Neural progenitor cell (in vitro differentiated cells): ENCODE measurements at places on chromosomes 1 and 21. TPM values are rescaled to one million over a fixed set of nuclear protein-coding genes. Genes with fewer than 3 reads are reported as not detected.

The KNCN gene
- total RNA-seq: not detected in 2 replicates

The SHE gene
- total RNA-seq: 0.04 TPM in 1 of 2 replicates, not detected in the other

DNA sequence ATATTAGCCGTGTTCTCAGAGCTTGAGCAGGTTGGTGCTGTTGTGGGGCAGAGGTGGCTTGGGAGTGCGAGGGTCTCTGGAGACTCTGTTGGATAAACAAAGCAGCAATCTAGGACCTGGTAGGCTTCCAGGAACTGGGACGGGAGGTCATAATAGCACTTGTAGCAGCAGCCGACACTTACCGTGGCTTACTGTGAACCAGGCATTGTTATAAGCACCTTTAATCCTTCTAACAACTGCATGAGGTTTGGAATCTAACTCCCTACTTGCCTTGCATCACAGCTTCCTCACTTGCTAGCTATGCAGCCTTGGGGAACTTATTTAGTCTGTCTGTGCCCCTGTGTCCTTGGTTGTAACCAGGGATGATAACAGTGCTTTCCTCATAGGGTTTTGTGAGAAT is 94.9 kb downstream of the NAV1 start:
- no peaks in the 10 kb centered on the region for H3K36me3 ChIP-seq
- H3K4me1 ChIP-seq: peaks cover 34% of the 10 kb centered on the region
- no peak overlapping the region for H3K4me3 ChIP-seq
- no peak overlapping the region for H3K27ac ChIP-seq

DNA sequence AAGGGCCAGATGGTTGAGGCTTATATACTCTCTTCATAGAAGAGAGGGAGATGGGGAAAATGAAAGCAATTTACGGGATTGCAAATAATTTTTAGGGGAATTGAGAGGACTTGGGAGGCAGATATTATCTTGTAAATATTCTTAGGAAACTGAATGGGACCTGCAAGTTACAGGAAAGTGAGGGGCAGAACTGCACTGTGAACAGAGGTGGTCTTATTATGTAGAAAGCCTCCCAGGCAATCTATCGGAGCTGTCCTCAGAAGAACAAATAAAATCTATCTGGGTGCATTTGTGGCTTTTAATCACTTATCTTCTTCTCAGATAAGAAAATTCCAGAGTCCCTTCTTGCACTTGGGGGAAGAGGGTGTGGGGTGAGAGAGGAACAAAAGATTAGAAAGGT is 223.5 kb downstream of the RHOU start:
- H3K36me3 ChIP-seq: no peaks in the 10 kb centered on the region
- H3K27ac ChIP-seq: no peak overlapping the region
- H3K4me3 ChIP-seq: no peak overlapping the region
- H3K4me1 ChIP-seq: peaks cover 31% of the 10 kb centered on the region
- H3K27me3 ChIP-seq: no peaks in the 10 kb centered on the region

DNA sequence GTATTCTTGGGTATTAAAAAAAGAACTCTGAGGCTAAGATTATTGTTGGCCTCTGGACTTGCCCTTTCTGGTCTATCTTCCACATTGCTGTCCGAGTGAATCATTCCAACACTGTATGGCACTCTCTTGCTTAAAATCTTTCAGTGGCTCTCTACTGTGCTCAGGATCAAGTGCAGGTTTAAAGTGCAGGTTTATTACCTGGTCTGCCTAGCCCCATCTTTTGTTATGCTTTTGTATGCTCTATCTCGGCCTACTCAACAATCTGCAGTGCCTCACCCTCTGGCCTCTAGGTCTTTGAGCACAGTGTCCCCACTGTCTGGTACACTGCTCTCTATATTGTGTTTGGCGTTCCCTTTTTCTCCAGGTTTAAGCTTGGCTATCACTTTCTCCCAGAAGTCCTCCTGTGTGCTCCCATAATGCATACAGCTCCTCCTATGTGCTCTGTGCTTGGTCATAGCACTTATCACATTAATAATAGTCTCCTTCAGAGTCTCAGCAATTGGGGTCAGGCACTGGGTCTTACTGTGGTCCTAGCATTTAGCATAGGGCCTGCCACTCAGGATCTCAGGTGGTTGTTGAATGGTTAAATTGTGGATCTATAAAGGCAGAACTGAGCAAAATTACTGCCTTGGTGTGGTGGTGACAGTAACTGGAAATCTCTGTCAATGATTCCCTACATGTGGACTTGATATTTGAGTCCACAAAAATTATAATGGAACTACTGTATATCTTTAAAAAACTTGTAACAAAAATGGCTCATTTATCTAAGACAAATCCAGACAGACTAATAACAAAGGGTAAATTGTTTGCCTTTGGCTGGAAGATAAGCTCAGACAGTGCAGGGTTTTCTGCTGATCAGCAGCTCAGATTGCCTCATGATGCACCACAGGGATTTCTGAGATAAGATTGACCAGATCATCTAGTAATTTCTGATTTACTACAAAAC is 10.6 kb upstream of the LDLRAD1 start:
- H3K4me1 ChIP-seq: no peaks in the 10 kb centered on the region
- no peak overlapping the region for H3K27ac ChIP-seq
- H3K27me3 ChIP-seq: no peaks in the 10 kb centered on the region
- H3K36me3 ChIP-seq: peaks cover 11% of the 10 kb centered on the region
- H3K4me3 ChIP-seq: no peak overlapping the region

DNA sequence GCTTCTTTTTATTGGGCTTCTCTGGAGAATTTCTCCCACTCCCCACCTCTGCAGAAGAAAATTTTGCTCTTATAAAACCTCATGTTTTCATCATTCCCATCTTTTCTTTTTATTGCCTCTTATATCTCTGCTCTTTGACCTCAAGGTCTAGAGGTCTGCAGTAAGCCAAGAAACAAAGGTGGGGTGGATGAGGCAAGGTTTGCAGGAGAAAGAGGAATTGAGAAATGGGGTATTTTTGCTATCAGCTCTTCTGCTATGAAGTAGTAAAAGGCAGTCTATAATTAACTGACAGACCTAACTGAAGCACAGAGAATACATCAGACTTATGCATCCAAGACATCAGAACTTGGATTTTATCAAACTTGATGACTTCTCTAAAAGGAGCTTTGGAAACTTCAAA is 22.9 kb downstream of the SYT11 start:
- H3K36me3 ChIP-seq: no peaks in the 10 kb centered on the region
- no peak overlapping the region for H3K4me3 ChIP-seq
- no peak for DNase-seq
- no peaks in the 10 kb centered on the region for H3K4me1 ChIP-seq
- H3K27me3 ChIP-seq: no peaks in the 10 kb centered on the region
- no peak overlapping the region for H3K27ac ChIP-seq

GRCh38 chr1:36761113-36761512 is 273.2 kb downstream of the GRIK3 start:
- no peak overlapping the region for H3K4me3 ChIP-seq
- peaks cover 25% of the 10 kb centered on the region for H3K4me1 ChIP-seq
- no peak for DNase-seq
- no peaks in the 10 kb centered on the region for H3K36me3 ChIP-seq
- H3K27ac ChIP-seq: no peak overlapping the region
